ENCODE measurements at places on chromosomes 7 and 10.

DNA sequence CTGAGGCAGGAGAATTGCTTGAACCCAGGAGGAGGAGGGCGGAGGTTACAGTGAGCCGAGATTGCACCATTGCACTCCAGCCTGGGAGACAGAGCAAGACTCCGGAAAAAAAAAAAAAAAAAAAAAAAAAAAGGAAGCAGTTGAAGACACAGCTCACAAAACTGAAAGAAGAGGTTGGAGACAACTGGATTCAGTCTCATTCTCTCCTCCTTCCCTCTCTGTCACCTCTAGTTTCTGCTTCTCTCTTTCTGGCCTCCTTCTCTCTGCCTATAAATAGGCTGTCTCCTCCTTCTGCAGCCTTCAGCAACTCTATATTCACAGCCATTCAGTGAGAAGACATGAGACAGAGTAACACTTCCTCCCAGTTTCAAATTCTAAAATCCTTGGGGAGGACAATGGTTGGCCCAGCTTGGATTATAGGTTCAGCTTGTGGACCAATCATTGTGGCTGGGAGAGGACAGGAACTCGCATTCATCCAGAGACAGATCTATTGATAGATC, 125.6 kb upstream of the HABP2 start:
- no peaks in the 10 kb centered on the region for H3K4me1 ChIP-seq
- no peak overlapping the region for H3K4me3 ChIP-seq
- no peak for DNase-seq
- no peak overlapping the region for H3K27ac ChIP-seq

GRCh38 chr10:21535494-21535965, 1.5 kb downstream of the MLLT10 start:
- peak overlapping the region; percentile 46 for H3K4me3 ChIP-seq
- peak overlapping the region; percentile 98 for H3K27ac ChIP-seq
- no peak for DNase-seq
- H3K27me3 ChIP-seq: no peaks in the 10 kb centered on the region

DNA sequence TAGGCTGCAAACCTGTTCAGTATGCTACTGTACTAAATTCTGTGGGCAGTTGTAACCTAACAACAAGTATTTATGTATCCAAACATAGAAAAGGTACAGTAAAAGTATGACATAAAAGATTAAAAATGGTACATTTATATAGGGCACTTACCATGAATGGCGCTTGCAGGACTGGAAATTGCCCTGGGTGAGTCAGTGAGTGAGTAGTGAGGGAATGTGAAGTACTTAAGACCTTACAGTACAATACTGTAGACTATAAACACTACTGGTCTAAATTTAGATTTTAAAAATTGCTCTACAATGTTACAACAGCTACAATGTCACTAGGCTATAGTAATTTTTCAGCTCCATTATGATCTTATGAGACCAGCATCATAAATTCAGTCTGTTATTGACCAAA, 146.0 kb upstream of the GNAI1 start:
- DNase-seq: no peak
- H3K27ac ChIP-seq: no peak overlapping the region
- H3K27me3 ChIP-seq: no peaks in the 10 kb centered on the region

DNA sequence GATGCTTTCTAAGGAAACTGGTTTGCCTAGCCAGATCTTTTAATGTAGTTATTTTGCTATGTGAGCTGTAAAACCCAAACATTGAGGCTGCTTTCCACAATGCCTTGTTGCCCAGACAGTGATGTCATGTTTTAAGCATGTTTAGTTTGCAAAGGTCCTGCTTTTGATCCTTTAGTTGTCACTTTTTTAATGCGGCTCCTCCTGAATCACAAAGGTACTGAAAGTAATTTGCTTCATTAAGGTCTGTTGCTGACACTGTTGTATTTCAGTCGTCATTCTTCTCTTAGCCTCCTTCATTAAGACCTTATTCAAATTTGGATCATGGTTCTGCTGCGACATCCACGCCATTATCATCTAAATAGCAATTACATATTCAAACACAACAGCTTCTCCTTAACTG, 10.6 kb downstream of the RPA3 start:
- H3K36me3 ChIP-seq: no peaks in the 10 kb centered on the region
- no peak overlapping the region for H3K4me3 ChIP-seq
- no peaks in the 10 kb centered on the region for H3K27me3 ChIP-seq

DNA sequence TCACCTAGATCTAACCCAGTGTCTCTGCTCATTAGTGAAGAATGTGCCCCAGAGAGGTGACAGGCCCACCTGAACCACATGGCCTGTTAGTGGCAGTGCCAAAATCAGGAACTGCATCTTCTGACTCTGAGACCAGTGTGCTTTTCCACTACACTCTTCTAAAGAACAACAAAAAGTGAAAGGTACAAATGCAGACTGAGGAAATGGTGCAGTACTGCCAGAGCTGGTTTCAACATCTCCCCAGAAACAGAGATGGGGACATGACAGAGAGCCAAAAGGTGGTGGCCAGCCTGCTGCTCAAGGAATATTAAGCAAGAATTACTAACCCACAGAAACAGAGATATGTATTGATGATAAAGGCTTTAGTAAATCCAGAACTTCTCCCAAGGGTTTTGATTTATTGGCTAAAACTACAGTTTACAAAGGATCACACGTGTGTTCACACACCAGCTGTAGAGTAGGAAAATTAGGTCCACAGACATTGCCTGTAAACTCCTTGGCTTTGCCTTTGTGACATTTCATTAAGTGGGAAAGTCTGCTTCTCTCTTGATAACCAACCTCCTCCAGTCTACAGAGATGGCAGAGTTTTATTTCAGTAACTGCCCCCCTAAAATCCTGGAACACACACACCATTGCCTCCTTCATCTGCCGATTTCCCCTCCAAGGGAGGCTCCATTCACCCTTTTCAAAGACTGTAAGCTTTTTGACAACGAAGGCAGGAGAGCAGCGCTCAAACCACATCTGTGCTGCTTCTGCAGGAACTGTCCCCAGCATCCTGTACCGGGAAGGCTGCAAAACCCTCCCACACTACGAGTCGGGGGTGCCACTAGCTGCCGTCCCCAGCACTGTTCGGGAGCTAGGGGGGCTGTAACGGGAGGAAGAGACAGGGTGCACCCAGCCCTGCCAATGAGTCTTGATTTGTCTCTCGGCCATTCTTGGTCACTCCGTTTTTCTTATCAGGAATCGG, 29.8 kb downstream of the GSDME start:
- no peak overlapping the region for H3K4me3 ChIP-seq
- no peaks in the 10 kb centered on the region for H3K27me3 ChIP-seq
- H3K4me1 ChIP-seq: no peaks in the 10 kb centered on the region
- no peaks in the 10 kb centered on the region for H3K36me3 ChIP-seq
- no peak overlapping the region for H3K27ac ChIP-seq

GRCh38 chr7:117679120-117679519, 194.1 kb downstream of the CTTNBP2 start:
- DNase-seq: no peak
- H3K4me3 ChIP-seq: no peak overlapping the region
- H3K27me3 ChIP-seq: no peaks in the 10 kb centered on the region
